ENCODE measurements at places on chromosomes 4 and X.

- DNase-seq: no peak
These were observed 111.2 kb downstream of the ELOVL6 start for GRCh38 chr4:110087070-110087708.

DNA sequence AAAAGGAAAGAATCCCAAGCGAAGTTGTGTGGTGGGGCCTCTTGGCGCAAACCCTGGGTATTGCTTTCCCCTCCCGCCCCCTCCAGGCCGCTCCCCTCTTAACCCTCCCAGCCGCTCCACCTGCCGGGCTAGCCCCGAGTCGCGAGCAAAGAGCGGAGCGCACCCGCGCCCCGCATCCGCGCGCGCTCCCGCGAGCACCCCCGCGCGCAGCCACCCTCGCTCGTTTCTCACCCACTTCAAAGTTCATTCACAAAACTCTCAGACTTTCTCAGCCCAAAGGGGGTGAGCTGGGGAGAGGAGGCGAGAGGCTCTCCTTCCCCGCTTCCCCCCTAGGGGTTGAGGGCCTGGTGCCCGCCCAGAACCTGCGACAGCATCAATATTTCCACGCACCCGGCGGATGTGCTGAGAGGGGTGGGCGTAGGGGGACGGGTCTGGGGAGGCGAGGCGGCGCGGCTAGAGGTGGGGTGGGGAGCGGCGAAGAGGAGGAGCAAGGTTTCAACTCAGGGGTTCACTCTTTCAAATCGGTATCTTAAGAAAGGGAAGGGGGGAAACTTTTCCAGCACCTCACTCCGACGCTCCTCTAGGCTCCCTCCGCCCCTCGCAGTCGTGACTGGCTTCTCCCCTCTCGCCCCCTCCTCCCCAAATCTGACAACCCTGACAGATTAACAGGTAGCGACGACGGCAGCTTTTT lies 1.8 kb downstream of the MAML3 start:
- peak; percentile 81 for DNase-seq

- DNase-seq: no peak
These were observed 282.4 kb downstream of the NR3C2 start for GRCh38 chr4:148159793-148160192.

- DNase-seq: no peak
These were observed 55.7 kb downstream of the ANTXR2 start for GRCh38 chr4:80017125-80017854.

DNA sequence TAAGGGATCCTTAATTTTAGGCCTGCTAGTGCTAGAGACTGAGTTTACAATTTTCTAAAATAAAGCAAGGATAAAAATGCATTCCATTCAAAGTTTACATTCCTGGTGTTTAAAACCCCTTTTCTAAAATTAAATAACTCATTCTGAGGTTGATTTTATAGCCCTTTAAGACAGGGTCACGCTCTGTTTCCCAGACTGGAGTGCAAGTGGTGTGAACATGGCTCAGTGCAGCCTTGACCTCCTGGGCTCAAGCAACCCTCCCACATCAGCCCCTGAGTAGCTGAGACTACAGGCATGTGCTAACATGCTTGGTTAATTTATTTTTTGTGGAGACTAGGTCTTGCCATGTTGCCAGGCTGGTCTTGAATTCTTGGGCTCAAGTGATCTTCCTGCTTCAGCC lies 6.8 kb upstream of the CDKL2 start:
- DNase-seq: no peak
